ENCODE measurements at places on chromosomes 7 and 10. TPM values are rescaled to one million over a fixed set of nuclear protein-coding genes. Genes with fewer than 3 reads are reported as not detected.

NAT16 gene
- total RNA-seq: not detected

FRMPD2 gene
- total RNA-seq: 7.5 TPM

ELOVL3 gene
- total RNA-seq: 0.39 TPM

GRCh38 chr10:66982053-66982420 is 56.2 kb downstream of the LRRTM3 start:
- DNase-seq: no peak

GRCh38 chr10:128866551-128866950 is 600.5 kb upstream of the MGMT start:
- no peak for DNase-seq

GRCh38 chr7:138975343-138976104 is 5.7 kb downstream of the KIAA1549 start:
- DNase-seq: no peak

DNA sequence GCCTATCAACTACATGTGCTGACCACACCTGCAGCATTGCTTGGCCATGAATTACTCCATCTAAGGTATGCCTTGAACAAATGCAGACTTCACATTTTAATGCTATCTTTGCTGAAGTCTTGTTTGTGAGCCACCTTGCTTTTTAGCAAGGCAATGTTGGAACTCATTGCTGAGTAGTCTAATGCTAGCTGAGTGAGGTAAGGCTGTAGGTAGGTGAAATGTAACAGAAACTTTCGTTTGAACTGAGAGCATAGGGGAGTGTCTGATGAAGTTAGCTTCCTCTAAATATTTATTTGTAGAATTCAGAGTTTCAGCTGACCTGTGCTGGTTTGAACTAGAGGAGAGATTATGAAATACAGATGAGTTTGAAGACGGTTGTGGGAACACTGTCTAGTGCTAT is 238.5 kb downstream of the SEMA3A start:
- no peak for DNase-seq

- DNase-seq: no peak
These were observed 35.2 kb downstream of the ATOH7 start for GRCh38 chr10:68196701-68197100.

DNA sequence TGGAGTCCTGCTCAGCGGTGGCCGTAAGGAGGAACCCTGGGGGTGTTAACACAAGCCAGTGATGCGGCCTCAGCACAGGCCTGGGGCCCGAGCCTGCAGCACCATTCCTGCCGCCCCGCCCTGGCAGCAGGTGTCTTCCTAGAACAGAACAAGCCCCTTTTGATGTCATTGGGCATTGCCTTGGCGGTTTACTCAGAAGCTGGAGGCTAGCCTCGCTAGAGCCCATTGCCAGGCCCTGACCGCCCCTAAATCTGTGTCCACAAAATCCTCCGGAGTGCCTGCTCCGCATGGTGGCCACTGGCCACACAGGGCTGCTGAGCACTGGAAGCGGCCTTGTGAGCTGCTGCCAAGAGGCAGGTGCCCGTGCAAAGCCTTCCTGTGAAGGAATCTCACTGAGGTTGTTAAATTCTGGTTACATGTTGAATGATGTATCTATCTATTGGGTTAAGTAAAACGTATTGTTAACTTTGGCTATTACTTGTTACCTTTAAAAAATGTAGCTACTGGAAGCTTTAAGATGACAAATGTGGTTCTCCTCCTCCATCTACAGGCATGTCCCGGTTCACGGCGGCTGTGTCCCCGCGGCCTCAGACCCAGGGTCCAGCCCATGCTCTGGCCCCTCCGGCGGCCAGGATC is 1.2 kb upstream of the INPP5A start:
- DNase-seq: no peak

GRCh38 chr7:603152-603951 is 83.7 kb upstream of the PDGFA start:
- no peak for DNase-seq

- DNase-seq: no peak
These were observed 1.8 kb downstream of the SEPTIN7 start for GRCh38 chr7:35802649-35803048.

DNA sequence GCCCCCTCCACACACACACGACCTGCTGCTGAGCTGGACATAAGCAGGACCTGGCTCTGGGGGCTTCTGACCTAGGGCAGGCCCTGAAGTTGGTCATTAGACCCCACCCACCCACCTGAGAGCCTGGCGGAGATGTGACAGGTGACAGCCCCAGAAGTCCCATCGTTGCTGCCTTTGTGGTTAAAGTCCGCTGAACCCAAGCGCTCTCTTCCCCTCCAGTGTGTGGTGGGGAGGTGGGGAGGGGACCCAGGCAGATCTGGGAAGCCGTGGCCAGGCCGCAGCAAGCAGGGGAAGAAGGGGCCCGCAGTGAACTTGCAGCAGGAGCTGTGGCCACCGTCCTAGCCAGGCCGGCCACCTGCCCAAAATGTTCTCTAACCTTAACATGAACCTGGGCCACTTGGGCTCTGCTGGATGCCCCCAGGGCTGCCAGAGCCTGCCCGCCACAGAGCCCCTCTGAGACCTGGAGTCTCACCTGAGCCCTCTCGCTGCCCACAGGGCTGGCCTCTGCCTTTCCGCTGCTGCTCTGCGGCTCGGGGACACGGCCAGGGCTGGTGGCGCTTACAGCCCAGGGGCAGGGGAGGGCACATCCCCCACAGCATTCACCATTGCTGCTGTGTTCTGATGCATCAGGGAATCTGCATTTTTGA is 65.1 kb downstream of the LHPP start:
- DNase-seq: no peak

DNA sequence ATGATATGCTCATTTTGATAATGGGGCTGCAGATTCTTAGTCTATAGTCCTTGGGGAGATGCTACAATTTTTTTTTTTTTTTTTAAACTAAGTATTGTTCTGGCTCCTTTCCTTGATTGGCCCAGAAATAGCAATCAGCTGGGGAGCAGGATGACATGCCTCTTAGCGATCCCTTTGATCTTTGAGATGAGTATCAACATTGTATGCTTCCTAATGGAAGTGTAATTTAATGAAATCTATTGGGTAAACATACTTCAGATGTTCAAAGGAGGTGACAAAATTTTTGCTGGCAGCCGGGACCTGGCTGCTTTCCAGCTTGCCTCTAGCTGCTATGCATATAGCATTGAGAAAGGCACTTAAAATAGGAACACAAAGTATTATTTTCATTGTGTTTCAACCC is 43.5 kb downstream of the VTI1A start:
- no peak for DNase-seq
